GM12878 (cell line): ENCODE measurements at places on chromosomes 3 and 15.

DNA sequence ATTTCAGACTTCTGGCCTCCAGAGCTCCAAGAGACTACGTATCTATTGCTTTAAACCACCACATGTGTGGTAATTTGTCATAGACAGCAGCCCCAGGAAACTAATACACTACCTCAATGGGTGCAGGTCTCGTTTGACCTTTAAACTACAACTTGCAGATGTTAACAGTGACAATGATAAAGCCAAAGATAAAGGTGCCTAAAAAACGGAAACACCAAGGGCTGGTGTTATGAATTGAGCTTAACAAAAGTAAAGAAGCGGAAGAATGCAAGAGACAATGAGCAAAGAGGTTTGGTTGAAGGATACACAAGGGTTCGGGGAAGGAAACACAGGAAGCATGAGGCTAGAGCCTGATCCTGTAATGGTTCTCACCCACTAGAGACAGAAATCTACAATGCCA lies 50.8 kb downstream of the RFTN1 start:
- no peak for DNase-seq

DNA sequence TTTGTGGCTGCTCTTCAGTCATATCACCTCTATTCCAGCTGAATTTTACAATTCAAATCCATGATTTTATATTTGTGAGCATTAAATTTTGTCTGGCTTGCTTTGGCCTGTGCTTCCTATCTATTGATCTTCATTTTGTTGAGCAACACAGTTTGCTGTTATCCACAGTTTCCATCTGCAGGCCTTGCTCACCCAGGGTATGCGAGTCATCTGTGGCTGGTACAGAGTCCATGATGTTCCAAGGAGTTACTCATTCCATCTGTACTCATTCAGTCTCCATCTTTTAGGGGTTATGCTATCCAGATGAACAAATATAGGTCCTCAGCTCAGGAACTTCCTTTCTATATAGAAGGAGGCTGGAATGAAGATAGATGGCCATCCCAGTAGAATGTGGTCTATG lies 70.1 kb upstream of the CCK start:
- no peak for DNase-seq

DNA sequence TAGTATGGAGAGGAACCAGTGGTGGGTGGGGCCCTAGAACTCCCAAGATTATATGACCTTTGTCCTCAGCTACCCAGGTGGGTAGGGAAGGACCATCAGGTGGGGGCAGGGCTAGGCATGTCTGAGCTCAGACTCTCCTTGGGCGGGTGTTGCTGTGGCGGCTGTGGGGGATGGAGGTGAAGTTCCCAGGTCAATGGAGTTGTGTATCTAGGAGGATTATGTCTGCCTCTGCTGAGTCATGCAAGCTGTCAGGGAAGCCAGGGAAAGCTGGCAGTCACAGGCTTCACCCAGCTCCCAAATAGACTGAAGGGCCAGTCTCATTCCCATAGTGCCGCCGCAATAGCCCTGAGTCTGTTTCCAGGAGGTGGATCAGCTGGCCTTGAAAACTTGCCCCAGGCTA lies 139.7 kb upstream of the CFAP20DC start:
- no peak for DNase-seq

GRCh38 chr3:107752202-107752990 lies 229.6 kb downstream of the BBX start:
- DNase-seq = no peak

DNA sequence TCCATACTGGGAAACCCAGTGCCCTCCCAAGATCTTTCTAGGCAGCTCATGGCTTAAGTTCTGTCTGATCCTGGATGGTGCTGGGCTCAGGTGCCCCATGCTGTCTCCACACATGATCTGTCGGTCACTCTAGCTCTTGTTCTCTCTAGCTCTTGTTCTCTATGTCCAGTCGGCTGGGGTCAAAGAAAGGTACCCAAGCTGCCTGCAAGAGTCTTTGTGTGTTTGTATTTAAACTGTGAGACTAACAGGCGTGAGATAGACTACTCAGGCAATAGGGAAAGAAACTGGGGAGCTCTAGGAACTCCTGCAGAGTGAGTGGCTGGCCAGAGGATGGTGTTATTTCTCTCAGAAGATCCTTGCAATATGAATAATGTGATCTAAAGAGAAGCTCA lies 40.2 kb downstream of the GPR156 start:
- DNase-seq = no peak

DNA sequence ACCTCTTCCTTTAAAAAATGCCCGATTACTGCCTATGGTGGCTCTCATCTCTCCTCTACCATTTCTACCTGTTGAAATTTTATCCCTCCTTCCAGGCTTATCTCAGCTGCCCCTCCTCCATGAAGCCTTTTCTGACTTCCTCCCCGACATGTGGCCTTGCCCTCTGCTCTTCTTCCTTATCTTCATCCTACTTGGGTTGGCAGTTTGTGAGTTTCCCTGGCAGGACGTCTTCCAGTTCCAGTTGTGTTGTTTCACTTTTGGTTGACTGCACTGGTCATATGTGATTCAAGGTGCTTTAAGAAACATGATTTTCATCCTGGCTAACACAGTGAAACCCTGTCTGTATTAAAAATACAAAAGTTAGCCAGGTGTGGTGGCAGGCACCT lies 4.4 kb downstream of the DLL4 start:
- no peak for DNase-seq

GRCh38 chr3:39327746-39328349 lies 1.7 kb upstream of the CCR8 start:
- peak; percentile 67 for DNase-seq

GRCh38 chr3:170737498-170738162 lies 132.4 kb downstream of the RPL22L1 start:
- DNase-seq = no peak

DNA sequence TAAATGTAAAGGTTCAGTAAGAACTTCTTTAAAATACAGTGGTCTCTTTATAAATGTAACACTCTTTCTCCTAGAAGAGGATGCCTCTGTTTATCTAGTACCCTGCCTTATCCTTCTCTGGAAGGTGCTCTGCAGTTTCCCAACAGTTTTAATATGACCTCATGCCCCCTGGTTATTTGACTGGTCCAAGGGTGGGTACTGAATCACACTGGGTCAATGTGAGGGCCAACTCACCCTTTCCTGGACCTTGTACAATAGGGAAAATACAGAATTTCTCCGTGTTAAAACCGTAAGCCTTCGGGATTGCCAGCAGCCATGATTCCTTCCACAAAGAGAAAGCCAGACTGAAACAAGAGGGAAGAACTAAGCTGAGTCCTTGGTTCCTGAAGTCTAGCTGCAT lies 9.2 kb downstream of the DCBLD2 start:
- no peak for DNase-seq

- no peak for DNase-seq
Measured at GRCh38 chr3:55893045-55893664, 406.0 kb upstream of the WNT5A start.

GRCh38 chr3:186102687-186103086 lies 6.2 kb downstream of the ETV5 start:
- DNase-seq = no peak

- no peak for DNase-seq
Measured at GRCh38 chr3:195062866-195063540, 208.0 kb downstream of the XXYLT1 start.

DNA sequence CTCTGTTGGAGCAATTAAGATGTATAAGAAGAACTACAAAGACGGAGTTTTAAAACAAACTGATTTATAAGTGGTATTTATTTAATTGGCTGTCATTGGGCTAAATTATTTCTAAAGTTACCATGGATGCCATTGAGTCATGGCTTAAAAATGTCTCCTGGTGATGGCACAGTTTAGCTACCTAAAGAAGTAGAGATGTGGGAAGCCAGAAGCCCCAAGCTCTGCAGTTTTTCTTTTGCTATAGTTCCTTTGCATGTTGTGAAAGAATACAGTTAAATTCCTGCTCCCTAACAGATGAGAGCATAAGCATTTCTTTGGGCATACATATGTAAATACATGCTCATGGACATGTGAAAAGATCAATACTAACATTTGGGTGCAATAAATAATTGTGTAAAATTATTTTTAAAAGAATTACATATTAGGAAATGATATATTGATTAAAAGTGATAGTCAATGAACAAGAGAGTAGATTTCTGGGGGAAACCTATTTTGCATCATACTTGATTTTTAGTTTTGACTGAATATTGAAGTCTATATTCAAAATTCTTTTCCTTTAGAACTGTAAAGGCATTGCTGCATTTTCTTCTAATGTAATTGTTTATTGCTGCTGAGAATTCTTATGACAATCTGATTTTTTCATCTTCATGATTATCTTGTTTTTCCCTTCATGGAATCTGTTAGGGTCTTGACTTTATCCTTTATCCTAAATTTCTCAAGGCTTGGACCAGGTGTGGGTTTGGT lies 2.1 kb downstream of the OPA1 start:
- no peak for DNase-seq

GRCh38 chr3:107426223-107426622 lies 49.0 kb downstream of the CCDC54 start:
- no peak for DNase-seq

DNA sequence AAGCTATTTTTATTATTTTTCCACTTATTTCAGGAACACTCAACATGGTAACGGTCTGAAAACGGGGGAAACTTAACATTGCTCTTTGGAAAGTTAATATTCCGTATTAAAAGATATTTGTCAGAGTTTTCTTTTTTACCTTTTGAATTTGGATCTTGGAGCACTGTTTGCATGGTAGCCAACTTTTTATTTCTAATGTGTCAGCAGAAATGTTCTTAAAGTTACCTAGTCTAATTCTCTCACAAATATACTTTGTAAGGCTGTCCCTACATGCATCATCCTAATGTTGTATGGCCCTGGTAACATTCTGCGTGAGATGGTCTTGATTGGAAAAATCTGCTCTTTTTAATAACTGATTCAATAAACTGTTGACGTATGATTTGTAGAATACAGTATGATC lies 719.5 kb downstream of the FHIT start:
- no peak for DNase-seq

GRCh38 chr15:41979493-41980266 lies 7.3 kb upstream of the EHD4 start:
- no peak for DNase-seq

DNA sequence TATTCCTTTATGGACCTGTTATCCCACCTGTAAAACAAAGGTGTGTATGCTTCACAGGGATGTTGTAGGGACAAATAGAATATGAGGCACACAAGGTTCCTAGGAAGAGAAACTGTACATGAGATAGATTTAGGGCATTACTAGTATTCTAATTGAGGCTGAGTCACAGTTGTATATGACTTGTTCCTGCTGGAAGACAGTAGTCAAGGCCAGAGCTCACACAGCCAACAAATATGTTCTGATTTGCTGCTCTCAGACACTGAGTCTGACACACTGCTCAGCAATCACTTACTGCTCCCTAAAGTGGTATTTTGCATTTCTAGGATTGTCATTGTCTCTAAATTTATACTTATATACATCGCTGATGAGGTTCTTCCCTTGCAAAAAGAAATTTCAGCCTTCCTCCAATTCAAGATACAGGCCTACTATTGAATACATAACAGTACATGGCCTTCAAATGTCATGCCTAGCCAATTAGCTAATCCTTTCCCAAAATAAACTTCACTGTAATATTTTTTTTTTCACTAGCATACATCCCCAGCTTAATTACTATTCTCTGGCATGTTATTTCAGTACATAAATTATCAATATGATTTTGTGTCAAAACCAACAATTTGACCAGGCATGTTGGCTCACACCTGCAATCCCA lies 69.8 kb downstream of the TIGIT start:
- DNase-seq = no peak

DNA sequence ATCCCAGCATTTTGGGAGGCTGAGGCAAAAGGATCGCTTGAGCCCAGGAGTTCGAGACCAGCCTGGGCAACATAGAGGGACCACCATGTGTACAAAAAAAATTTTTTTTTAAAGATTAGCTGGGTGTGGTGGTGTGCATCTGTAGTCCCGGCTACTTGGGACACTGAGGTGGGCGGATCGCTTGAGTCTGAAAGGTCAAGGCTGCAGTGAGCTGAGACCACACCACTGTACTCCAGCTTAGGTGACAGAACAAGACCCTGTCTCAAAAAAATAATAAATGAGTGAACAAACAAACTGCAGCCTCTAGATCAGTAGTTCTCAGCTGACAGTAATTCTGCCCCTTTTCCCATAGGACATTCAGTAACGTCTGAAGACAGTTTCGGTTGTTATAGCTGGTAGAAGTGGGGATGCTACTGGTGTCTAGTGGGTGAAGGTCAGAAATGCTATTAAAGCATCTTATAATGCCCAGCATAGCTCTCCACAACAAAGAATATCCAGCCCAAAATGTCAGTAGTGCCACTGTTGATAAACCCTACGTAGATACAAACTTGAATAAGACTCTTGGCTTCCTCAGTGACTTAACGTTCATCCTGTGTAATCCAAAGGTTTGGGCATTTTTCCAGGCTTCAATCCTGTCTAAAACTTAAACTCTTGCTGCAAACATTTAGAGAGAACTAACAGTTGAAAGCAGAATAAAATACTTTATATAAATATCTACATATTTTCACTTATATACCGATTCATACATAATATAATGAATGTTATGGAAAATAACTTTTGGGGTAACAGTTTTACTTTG lies 10.6 kb downstream of the SMC4 start:
- DNase-seq = no peak

- no peak for DNase-seq
Measured at GRCh38 chr3:154168998-154169795, 48.0 kb downstream of the ARHGEF26 start.

GRCh38 chr3:181459516-181459915 lies 252.2 kb upstream of the SOX2 start:
- DNase-seq = no peak

DNA sequence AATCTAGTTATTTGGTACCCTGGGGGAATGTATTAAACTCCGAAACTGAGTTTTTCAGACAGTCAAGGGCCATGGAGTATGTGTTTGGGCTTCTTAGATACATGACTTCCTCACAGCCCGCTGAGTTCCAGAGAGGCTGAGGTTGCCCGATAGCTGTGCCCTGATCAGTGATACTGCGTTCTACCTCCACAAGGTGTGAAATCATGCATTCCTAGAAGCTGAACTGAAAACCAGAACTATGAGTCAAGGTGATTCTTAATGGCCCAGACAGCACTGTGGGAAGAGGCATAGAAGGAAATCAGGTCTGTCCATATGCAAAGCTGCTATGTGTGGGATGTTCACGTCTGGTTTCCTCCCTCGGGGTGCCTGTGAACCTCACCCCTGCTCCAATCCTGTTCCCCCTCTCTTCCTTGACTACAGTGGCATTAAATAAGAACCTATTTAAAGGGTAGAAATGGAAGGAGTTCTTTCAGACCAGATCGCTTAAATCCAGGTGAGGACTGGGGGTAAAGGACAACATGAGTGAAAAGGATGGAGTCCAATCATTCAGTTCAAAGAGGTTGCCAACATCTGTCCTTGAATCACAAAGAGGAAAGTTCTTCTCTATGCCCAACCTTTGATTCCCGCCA lies 74.3 kb downstream of the MYO1E start:
- DNase-seq = peak; percentile 99

DNA sequence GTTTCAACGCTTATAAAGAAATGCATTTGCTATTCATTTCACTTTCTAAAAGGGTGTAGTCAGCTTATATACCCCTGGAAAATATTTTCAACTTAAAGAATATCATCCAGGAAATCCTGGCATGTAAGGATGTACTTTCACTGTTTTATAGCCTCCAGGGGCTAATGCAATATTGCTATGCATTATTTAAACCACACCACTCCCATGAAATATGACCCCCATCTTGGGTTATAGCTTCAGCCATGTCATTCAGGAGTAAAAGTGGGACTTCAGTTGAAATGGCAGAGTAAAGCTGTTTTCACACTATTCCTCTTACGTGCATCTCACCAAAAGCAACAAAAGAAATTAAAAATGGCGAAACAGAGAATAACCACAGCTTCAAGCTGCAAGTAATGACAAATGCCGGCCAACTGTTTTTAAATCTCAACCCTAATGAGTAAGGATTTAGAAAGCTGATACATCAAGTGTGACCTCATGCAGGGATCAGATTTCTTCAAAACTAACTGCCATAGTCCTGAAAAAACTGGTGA lies 84.5 kb downstream of the COL6A6 start:
- DNase-seq = no peak
